ENCODE measurements at places on chromosomes 7 and 10.
A peak's percentile ranks its signal among the peaks of the same experiment; 100 is the strongest.

- DNase-seq = no peak
These were observed 25.6 kb downstream of the SCD start for GRCh38 chr10:100372415-100373297.

DNA sequence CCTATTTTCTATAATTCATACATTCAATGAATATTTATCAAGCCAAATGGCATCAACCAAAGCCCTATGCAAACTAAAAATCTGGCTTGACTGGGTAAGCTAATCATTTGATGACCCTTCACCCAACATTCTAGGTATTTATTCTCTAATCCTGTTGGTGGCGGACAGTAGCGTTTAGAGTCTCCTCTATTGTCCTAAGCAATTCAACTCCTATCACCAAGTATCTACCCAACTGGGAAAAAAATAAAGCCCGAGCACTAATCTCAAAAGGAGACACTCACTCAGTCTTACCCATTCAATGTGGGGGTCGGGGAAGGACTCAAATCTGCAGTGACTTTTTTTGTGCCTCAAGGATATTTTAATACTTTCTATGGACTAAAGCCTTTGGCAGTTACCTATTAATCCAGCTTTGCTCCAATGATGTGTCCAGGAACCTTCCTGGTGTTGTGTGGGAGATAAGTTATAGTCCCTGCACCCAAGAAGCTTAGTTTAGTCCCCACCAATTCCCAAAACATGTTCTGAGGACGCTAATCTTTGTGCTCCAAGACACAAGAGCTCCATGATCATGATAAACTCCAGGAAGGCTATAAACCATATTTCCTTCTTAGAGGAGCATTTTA, 30.6 kb downstream of the DNMBP start:
- DNase-seq = no peak

GRCh38 chr7:155283565-155284194, 14.0 kb upstream of the INSIG1 start:
- no peak for DNase-seq

- DNase-seq = no peak
These were observed 589 bp upstream of the RAPGEF5 start for GRCh38 chr7:22357311-22358175.

DNA sequence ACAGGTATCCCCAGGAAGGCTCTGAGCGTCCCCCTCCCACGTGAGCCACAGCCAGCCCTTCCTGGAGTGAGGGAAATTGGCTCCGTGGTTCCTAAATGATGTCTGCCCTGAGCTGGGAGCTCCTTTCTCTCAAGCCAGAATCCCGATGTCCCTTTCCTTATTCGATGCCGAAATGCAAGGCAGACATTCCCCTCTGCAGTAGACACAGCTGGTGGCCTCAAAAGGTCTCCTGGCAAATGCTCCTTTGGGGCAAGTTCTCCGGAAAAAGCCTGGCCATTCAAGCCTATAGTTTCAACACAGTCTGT, 98.9 kb downstream of the HIP1 start:
- DNase-seq = no peak

DNA sequence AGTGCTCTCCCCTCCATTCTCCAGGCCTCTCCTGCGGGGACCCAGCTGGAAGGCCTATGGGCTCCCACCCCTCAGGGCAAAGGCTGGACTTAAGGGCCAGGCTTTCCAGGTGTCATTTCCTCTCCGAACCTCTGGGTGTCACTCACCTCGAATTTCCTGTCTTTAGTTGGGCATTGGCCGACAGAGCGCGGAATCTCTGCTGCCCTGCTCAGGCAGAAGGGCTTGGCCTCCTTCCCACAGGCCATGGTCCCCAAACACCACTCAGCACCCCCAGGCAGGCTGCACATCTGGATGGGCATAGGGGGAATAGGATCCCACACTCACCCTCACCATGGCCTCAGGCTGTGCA, 212.9 kb downstream of the CCSER2 start:
- no peak for DNase-seq

GRCh38 chr7:117715784-117716445, 157.3 kb downstream of the CTTNBP2 start:
- peak; percentile 12 for DNase-seq

DNA sequence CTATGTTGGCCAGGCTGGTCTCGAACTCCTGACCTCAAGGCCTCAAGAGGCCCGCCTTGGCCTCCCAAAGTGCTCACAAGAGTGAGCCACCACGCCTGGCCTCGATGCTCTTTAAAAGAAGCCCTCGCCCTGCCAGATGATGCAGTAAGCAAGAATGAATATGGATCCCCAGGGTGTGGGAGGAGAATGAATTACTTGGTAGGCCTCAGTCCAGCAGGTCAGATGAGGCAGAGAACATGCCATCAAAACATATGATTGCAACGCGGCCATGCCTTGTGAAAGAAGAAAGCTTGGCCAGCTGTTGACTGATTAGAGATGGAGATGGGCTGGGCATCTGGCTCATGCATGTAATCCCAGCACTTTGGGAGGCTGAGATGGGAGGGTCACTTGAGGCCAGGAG, 68.7 kb downstream of the CAMK1D start:
- DNase-seq = no peak

GRCh38 chr10:133308421-133309099, at the start of the genes TUBGCP2 and ZNF511:
TSS of gene TUBGCP2 (minus strand) at chr10:133308872. CDS start at chr10:133302941, 5,931 bp downstream.
TSS of gene ZNF511 (plus strand) at chr10:133308914. CDS start at chr10:133308944, 30 bp downstream.
- peak; percentile 84 for DNase-seq

Data from GDM1 (cell line).